ENCODE measurements at places on chromosomes 7 and 10.

- DNase-seq = no peak
Observed at GRCh38 chr10:78081292-78081691, 47.6 kb downstream of the RPS24 start.

DNA sequence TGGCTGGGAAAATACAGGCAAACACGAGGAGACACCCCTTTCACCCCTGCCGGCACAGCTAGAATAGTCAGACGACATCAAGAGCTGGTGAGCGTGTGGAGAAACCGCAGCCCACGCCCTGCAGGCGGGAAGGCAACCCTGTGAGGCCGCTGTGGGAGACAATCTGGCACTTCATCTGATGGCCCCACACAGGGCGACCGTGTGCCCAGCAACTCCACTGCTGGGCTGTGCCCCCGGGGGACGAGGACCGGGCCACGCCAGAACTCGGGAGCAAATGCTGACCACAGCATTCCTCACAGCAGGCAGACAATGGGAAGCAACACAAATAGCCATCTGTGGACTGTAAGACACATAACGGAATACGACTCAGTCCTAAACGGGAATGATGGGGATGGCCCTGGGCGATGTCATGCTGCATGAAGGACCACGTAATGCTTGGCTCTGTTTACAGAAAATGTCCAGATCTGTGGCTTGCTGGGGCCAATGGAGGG, 58.9 kb downstream of the CFAP46 start:
- DNase-seq = peak; percentile 8

DNA sequence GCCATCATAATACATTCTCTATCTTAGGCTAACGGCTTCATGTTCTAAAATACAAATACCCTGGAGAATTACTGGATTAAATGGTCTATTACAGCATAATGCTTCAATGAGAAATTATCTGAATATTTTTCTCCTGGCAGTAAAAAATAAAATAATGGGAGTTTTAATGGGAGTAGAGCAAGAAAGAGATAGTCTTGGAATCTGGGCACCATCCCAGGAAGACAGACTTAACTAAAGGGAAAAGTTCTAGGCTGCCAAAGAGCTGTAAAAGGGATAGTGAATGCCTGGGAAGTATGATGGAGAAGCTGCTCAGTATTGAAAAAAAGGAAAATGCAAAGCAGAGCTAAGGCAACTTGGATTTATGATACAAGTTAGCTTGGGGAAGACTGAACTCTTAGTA, 12.1 kb upstream of the SYPL1 start:
- DNase-seq = no peak

DNA sequence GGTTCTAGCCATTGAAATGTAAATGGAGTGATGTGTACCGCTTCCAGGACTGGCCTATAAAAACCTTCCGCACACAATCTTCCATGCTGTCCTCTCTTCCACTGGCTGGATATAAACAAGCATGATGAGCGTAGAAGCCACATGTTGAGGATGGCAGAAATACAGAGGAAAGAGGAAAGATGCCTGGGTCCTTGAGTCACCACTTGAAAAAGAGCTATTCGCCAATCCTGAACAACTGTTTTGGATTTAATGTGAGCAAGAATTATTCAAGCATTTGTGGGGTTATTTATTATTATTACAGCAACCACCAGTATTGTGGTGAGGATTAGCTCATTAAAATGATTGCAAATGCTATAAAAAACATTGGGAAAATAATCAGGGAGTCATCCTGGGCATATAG, 45.8 kb upstream of the PLXNA4 start:
- DNase-seq = no peak

GRCh38 chr7:128737867-128738385, 1.2 kb upstream of the CALU start:
- DNase-seq = no peak

DNA sequence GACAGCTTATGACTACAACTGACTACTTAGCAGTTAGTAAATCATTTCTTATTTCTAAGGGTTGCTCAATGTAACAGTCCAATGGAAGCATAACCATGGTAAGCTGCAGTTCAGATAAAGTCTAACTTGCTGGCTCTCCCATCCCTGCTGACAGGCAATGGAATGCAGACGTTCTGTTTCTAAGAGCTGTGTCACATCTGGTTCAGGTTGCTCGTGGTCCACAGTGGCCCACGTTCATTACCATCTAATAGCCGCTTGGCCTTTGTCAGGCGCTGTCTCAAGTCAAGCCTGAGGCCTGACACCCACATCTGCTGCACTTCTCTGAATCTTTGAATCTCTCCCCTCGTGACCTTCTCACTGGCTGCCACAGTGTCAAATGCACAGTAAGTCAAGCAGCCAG, 240.8 kb downstream of the FGFR2 start:
- no peak for DNase-seq

- DNase-seq = no peak
Observed at GRCh38 chr10:27660268-27660667, 85.4 kb downstream of the MKX start.

DNA sequence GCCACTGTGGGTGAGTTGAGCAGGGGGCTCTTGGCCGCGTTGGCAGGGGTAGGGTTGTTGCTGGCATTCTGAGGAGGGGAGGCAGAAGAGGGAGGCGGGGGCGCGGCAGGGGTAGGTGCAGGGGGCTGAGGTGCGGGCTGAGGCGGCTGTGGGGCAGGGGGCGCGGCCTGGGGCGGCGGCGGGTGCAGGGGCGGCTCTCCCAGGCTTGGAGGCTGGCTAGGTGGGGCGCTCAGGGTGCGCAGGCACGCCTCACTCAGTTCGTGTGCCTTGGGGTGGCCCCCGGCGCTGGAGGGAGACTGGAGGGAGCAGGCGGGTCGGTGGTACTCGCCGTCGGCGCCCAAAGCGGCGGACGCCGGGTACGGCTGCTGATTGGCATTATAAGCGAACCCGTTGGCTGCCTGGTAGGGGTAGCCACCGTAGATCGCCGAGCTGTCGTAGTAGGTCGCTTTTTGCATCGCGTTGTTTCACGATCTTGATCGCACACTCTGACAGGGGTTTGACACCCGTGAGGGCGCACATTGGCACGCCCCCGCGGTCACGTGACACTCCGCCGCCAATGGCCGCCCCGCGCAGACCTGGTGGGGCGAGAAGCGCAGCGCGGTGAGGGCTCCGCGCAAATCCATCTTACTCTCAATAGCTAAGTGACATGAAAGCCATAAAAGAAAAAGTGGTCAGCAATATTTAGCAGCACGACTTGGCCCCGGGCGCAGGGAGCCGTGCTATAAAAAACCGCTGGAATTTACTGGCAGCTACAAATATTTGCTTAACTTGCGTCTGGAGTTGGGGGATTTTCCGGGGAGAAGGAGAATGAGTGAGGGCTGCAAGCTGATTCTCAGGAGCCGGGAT, 7.9 kb upstream of the HOXA2 start:
- DNase-seq = peak; percentile 72

DNA sequence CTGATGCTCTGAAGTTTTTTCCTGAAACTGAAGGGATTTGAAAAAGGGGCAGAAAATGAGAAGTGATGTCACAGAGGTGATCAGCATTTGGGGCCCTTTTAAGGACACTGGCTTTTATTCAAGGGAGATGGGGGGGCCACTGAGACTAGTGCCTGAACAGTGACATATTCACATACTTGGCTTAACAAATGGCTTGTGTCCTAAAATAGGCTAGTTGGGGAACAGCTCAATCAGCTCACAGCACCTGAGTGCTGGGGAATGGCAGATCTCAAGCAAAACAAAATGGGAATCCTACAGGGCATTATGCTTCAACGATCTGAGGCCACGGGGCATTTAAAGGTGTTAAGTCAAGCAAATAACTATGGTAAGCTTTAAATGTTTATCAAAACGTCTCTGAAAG, 90.1 kb downstream of the UBE2H start:
- no peak for DNase-seq

- DNase-seq = no peak
Observed at GRCh38 chr10:20598590-20598989, 298.5 kb downstream of the NEBL start.

GRCh38 chr10:126670056-126670894, at the start of gene C10orf90:
C10orf90 (minus strand) TSS chr10:126670693; CDS start chr10:126670480, 213 bp downstream.
- no peak for DNase-seq

DNA sequence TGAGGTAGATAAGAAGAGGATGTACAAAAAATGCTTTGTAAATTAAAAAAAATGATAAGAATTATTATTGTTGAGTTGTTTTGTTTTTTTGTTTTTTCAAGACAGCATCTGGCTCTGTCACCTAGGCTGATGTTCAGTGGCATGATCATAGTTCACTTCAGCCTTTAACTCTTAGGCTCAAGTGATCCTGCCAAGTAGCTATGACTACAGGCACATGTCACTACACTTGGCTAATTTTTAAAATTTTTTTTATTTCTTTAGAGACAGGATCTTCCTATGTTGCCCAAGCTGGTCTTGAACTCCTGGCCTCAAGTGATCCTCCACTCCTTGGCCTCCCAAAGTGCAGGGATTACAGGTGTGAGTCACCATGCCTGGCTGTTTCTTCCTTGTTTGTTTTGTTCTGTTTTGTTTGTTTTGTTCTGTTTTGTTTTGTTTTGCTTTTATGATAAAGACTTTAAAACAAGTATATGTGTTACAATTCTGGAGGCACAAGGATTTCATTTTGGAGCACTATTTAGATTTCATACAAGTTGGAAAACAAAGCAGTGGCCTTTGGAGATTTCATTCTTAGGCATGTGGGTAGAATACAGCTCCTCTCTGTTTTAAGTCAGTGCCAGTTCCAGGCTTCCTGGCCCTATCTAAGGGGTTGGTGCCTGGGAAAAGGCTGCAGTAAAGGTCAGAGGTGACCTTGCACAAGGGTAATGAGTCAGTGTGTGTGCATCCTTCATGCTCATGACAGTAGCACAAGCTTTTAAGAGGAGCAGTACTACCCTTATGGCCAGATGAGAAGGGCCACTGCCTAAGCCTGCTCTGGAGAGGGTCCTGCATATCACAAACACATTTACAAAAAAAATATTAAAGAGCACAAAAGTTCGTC, 17.9 kb downstream of the FGFBP3 start:
- DNase-seq = no peak

DNA sequence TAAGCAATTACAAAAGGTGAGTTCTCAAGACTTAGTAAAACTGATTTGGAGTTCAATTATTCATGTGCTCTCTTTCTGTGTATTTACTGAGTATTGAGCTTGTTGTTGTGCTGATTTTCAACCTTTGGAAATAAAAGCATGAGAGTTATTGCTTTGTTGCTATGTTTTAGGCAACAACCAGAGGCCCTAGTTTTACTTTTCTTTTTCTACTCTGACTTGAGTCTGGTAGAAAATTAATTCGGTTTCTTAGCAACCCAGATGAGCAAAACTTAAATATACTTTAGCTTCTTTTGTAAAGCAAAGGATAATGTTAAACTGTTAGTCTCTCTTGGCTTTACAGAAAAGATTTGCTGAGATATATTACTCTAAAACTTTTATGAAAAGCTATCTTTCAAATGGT, 66.4 kb upstream of the SCIN start:
- no peak for DNase-seq

- no peak for DNase-seq
Observed at GRCh38 chr10:43160921-43161255, 22.6 kb downstream of the CSGALNACT2 start.

DNA sequence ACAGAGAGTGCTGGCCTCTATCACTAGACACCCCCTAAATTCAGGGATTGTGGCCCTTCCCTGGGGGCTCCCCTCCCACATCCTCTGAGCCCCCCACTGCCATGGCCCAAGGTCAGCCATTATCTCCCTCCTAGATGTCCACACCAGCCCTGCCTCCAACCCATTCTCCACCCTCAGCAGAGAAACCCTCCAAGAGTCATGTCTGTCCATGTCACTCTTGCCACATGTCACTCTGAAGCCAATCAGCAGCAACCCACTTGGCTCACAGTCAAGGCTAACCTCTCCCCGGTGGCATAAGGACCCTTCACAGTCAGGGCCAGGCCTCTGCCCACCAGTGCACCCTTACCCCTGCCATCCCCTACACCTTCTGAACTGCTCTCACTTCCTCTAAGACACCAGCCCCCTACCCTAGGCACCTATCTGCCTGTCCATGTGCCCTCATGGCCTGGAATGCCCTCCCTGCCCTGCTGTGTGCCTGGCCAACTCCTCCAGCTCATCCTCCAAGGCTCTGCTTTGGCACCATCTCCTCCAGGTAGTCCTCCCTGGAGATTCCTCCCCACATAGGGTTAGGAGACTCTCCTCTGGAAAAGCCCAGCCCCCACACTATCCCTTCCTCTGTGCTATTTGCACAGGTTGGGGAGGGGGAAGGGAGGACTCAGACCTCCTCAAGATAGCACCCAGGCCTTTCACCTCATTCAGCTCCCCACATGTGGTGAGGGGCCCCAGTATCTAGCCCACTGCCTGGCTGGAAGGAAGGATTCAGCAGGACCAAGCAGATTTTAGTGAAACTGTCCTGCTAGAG, 83.7 kb downstream of the GRID1 start:
- DNase-seq = no peak

- no peak for DNase-seq
Observed at GRCh38 chr7:37425498-37425897, 23.2 kb downstream of the ELMO1 start.

- DNase-seq = no peak
Observed at GRCh38 chr7:32588657-32589056, 93.4 kb downstream of the AVL9 start.

DNA sequence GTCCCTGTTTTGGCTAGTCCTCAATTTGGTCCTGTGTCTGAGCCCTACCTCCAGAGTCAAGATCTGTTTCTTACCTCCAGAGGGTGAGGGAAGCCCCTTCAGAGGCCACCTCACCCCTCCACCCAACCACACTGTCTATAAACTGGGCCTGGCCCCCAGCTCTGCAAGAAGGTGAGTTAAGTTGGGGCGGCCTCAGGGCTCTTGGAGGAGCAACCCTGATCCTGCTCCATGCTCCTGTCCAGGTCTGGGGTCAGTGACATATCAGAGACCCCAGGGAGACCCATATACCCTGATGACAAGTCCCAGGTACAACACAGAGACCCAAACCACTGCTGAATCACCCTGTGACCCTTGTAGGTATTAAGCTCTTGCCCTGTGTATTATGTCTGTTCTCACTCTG, 69.5 kb downstream of the MYL10 start:
- DNase-seq = no peak

GRCh38 chr7:107998660-107999480, 4.1 kb downstream of the LAMB1 start:
- no peak for DNase-seq

- no peak for DNase-seq
Observed at GRCh38 chr7:136036336-136036735, 59.2 kb upstream of the MTPN start.

DNA sequence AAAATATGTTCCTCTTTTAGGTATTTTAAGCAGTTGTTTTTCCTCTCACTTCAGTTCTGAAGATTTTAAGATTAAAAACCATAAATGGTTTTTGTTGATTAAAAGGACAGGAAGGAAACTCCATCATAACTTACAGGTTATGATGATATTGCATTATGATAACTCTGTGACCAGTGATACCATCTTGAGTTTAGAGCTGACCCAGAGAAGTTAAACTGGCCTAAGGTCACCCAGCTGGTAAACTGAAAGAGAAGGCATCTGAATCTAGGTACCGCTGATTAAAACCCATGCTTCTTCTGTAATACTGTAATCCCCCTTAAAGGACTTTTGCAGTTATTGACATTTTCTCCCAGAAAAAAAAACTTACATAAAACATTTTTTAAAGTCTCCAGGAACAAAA, 29.6 kb downstream of the LOXL4 start:
- DNase-seq = no peak

- no peak for DNase-seq
Observed at GRCh38 chr7:94396596-94396995, 1.9 kb downstream of the COL1A2 start.

Data from WTC11 (cell line).